GM23338 (cell line): ENCODE measurements at places on chromosomes 4 and X. TPM values are rescaled to one million over a fixed set of nuclear protein-coding genes. Genes with fewer than 3 reads are reported as not detected.

DNA sequence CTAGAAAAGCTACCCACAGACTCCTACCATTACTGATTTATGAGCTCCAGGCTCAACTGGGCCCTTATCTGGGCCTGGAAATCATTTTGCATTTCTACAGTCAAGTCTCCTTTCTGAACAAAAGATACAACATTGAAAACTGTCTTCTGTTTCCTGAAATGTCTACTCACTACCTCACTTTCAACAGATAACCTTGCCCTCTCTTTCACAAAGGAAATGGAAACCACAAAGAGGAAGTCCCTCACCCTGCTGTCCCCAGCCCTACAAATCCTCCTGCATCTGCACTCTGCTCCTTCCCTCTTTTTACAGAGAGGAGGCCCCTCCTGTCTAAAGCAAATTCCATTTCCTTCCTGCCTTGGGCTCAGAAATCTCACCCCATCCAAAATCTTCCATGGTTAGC is 24.8 kb upstream of the CYBB start:
- no peak for DNase-seq

GRCh38 chrX:47900833-47901232 is 64.1 kb downstream of the ZNF81 start:
- DNase-seq: no peak

GRCh38 chrX:99394456-99394855 is 1015.6 kb downstream of the PCDH19 start:
- peak; percentile 33 for DNase-seq

GRCh38 chr4:117777721-117778120 is 256.6 kb upstream of the NDST3 start:
- no peak for DNase-seq

GRCh38 chr4:11505221-11505971 is 76.7 kb upstream of the HS3ST1 start:
- no peak for DNase-seq

Gene TRAM1L1
- 1.5 and 2.6 TPM in 2 replicates for total RNA-seq

DNA sequence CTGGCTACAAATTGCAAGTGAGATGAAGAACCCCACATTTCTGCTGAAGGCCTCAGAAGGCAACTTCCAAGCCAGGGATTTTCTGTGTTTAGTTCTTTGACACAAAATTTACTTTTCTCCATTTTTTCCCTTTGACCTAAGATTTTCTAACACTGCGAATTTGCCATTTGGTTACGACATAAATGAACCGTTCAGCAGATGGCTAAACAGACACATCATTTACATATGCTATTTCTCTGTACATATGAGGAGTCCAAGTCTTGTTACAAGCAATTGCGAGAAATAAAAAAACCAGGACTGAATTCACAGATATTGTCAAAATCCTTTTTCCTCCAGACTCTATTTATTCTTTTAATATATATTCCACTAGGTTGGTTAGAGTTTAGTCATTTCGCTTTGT is 978.6 kb downstream of the NLGN4X start:
- DNase-seq: no peak

DNA sequence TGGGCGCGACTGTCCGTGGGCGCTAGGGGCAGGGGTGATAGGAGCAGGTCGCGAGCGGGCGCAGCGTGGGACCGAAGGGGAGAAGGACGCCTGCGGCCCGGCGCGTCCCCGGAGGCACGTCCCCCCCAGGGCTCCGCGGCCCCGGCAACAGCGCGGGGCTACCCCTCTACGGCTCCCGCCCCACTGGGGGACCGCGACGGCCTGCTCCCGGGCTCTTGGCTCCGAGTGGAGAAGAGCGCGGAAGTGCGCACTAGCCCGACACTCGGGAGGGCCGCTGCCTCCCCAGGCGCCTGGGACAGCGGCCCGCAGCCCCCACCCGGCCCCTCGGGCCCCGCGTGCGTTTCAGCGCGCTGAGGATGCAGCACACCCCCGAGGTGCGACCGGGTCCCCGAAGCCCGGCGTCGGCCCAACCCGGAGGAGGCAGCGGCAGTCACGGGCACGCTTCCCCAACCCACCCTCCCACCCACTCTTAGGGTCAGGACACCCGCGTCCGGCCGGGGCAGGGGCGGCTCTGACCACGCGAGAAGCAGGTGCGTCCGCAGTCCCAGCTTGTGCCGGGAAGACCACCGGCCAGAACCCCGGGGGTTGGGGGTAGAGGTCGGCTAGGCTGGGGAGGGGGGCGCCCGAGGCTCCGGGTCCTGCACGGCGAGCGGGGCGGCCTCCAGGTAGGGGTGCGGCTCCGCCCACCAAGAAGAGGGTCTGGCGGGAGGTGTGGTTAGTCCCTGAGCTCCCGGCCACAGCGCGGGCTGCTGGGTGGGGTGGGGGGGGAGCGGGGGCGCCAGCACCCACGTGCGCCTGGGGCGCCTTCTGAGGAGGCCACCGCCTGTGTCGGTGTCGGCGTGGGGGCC is 18.5 kb upstream of the NAT8L start:
- peak; percentile 70 for DNase-seq

GRCh38 chrX:43224496-43224895 is 431.6 kb upstream of the MAOA start:
- no peak for DNase-seq

- peak; percentile 11 for DNase-seq
These were observed 48.5 kb downstream of the SLC9A7 start for GRCh38 chrX:46710425-46710824.

Gene SMIM43
- total RNA-seq: 0.56 TPM in 1 of 2 replicates, not detected in the other

DNA sequence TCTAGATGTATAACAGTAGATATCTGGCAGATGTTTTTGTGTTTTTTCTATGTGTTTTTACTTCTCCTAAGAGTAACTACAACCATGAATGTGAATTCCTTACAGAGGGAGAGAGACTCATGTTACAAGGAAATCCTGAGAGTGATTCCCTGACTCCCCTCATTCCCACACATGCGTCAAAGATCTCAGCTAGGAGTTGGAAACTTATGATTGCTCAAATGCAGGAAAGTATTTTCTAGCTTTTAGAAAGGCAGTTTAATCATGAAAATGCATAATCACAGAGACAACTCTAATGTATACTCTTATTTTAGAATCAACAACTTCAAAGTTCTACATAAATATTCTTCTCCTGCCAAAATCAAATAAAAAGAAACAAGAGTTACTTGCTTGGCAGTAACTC is 121.8 kb downstream of the PDE5A start:
- DNase-seq: no peak

Gene F9
- total RNA-seq: not detected in 2 replicates

Gene NDNF
- total RNA-seq: 0.73 and 1.8 TPM in 2 replicates

Gene SPANXA1
- 0.45 TPM in 1 of 2 replicates, not detected in the other for total RNA-seq

DNA sequence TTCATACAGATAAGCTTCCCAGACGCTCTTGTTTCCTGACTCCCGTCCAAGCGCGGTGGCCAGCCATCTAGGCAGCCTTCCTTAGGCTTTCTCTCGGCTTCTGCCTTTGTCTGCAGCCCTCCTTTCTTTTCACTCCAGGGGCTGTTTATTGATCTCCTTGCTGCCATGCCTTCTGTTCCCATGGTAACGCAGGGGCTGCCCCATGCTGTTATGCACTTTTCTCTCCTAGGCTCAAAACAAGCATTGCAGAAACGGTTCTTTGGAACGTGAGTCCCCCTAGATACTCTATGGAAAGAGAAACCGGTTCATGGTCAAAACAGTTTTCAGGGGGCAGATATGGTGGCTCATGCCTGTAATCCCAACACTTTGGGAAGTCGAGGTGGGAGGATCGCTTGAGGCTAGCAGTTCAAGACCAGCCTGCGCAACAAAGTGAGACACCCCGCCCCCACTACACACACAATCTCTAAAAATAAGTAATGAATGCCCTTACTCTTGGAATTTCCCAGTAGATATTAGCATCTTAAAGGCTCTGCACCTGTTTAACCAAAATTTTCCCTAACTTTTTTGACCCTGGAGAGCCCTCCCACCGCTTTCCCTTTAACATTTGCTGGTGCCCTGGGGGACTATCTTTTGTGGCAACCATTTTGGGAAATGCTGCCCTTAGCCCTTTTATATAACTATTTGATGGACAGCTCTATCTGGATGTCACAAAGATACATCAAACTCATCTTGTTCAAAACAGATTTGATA is 53.9 kb upstream of the ZNF157 start:
- peak; percentile 90 for DNase-seq
